ENCODE measurements at places on chromosomes 4 and X.

GRCh38 chr4:26083987-26084386 lies 170.0 kb downstream of the SMIM20 start:
- DNase-seq: peak; percentile 67

GRCh38 chr4:146490106-146490505 lies 31.6 kb downstream of the SLC10A7 start:
- DNase-seq: no peak

DNA sequence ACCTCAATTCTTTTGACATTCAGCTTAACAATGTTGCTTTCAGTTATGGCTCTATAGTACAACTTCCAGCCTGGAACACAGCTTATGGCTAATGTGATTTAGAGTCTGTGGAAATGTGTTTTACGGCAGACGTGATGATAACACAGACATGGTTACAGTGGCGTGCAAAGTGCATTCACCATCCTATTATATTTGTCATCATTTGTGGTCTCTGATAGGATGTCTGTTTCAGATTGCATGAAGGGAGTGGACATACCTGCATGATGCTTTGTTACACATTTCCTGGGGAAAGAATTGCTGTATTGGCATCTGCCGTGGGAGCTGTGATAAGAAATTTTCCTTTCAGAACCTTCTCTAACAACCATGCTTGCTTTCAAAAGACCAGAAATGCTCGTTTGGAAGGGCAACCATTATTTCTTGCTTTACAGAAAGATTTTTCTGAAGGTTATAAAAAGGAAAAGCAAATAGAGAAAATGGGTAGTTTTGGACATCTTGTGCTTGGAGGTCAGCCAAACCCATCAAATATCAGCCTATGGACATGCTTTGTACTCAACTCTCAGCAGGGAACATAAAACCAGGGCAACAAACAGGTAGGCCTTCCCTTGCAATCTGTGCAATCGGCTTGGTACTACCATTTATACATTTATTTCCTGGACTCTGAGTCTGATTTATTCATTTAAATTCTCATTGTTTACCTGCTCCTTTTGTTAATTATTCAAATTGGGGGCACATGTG lies 273.9 kb downstream of the TLL1 start:
- DNase-seq: no peak

GRCh38 chr4:174332741-174333493 lies 49.2 kb downstream of the CEP44 start:
- DNase-seq: no peak

DNA sequence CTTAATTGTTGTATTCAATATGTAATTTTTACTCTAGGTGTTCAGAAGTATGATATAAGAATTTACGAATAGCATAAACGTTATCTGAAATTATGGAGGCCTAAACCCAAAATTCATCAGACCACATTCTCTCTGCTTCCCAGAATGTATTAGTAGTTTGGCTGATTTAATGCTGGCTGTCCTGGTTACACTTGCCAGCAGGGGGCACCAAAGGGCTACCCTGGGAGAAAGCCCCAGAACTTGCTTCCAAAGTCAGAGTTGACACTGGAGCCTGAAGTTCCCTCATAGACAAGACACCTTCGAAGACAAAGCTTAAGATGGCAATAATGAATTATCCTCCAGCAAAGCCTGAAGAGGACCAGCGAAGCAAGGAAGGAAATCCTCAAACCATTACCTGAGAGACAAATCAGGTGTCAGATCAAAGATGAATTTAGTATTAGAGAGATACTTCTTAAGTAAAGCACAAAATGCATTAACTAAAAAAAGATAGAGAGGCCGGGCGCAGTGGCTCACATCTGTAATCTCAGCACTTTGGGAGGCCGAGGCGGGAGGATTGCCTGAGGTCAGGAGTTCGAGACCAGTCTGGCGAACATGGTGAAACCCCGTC lies 11.3 kb upstream of the ANOS1 start:
- DNase-seq: peak; percentile 25

DNA sequence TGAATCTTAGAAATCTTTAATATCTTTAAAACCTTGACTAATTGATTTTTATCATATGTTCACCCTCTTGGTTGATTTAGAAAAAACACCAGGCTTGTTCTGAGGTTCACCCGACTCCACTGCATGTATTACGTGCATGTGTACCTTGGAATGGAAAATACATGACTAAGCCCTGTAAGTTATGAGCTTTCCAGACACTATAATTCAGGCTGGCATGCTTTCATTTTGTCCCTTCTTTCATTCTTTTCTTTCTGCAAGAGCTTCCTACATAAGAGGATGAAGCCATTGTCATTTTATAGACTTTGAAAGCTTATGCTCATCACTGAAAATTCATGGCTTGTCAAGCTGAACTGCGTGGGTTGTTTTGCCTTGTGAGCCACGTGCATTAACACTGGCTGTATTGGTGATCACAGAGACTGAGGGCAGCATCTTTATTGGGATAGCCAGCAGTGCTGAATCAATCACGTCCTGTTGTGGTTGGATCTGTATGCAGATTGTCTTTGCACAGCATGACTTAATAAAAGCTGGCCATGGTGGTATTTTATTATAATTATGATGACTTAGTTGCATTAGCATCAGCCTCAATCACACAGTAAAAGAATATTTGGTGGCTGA lies 141.9 kb downstream of the SLIT2 start:
- no peak for DNase-seq

DNA sequence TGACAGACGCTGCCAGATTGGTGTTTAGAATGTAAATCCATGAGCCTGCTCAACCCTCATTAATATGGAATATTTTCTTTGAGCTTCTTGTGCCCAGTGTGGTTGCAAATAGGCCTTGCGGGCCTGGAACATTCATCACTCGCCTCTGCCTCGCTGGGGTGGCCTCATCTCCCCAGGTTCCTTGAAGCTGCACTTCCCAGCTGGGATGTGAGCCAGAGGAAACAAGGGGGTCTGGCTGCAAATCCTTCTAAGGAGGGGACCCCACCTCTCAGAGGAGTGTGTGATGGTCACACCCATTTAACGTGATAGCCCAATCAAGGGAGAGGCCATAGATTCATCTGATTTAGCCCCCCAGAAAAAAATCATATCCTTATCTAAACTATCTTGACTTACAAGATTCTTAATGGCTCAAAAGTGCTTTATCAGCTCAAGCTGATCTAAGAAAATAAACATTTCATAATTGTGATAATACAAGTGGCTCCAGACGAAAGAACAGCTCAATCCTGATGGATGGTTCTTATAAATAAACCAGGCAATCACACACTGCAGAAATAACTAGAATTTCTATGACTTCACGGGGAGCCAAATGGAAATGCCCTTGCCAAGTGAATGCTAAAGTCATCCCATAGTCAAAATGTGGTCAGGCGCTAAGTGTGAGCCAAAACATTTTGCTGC lies 189.9 kb downstream of the PTTG2 start:
- DNase-seq: no peak

GRCh38 chr4:92334716-92335350 lies 31.1 kb downstream of the GRID2 start:
- DNase-seq: no peak

- DNase-seq: no peak
These were observed 1.7 kb upstream of the USP53 start for GRCh38 chr4:119210775-119211174.

- DNase-seq: no peak
These were observed 107.8 kb downstream of the CCSER1 start for GRCh38 chr4:90234916-90235547.

GRCh38 chr4:164904336-164904735 lies 27.4 kb downstream of the APELA start:
- DNase-seq: no peak

GRCh38 chr4:156663663-156664062 lies 307.9 kb downstream of the PDGFC start:
- DNase-seq: no peak

GRCh38 chr4:70841951-70842350 lies 2.3 kb upstream of the GRSF1 start:
- no peak for DNase-seq

DNA sequence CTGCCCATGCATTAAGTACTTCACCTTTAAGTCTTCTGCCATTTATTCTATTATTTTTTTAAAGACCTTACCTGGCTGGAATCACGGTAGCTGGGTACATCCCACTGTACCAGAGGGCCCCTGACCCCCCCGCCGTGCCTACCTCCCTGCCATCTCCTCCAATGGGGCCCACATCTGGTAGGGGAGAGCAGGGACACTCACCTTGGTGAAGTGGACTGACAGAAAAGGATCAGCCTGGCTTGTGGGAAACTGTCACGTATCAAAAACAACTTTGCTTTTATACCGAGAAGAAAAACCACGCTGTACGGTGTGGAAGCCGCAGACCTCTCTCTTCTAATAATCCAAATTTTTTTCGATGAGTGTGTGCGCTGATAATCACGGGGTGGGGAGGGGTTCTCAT lies at the start of gene FOXP3:
TSS of gene FOXP3 (minus strand) at position 251 of the 400 bp plus-strand sequence. CDS start 6,205 bp downstream, outside the sequence.
- no peak for DNase-seq

DNA sequence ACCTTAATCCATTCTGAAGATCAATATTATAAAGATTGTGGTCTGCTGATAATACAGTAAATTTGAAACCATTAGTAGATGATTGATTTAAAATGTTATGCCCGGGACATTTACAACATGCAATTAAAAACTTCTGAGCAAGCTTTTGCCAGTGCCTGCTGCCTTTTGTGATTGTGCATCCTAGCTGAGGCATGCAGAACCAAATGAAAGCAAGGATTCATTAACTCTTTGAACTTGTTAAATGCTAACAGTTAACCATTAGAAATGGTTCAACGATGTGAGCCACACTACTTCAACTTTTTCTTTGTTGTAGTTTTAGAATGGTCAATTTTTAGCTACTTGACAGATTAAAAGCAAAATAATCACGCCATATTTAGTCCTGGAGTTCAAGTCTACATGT lies 51.1 kb downstream of the ZFP42 start:
- no peak for DNase-seq

GRCh38 chr4:146645921-146646320 lies 7.2 kb downstream of the POU4F2 start:
- no peak for DNase-seq

- DNase-seq: no peak
These were observed 24.7 kb upstream of the CENPVL3 start for GRCh38 chrX:51643377-51643776.

DNA sequence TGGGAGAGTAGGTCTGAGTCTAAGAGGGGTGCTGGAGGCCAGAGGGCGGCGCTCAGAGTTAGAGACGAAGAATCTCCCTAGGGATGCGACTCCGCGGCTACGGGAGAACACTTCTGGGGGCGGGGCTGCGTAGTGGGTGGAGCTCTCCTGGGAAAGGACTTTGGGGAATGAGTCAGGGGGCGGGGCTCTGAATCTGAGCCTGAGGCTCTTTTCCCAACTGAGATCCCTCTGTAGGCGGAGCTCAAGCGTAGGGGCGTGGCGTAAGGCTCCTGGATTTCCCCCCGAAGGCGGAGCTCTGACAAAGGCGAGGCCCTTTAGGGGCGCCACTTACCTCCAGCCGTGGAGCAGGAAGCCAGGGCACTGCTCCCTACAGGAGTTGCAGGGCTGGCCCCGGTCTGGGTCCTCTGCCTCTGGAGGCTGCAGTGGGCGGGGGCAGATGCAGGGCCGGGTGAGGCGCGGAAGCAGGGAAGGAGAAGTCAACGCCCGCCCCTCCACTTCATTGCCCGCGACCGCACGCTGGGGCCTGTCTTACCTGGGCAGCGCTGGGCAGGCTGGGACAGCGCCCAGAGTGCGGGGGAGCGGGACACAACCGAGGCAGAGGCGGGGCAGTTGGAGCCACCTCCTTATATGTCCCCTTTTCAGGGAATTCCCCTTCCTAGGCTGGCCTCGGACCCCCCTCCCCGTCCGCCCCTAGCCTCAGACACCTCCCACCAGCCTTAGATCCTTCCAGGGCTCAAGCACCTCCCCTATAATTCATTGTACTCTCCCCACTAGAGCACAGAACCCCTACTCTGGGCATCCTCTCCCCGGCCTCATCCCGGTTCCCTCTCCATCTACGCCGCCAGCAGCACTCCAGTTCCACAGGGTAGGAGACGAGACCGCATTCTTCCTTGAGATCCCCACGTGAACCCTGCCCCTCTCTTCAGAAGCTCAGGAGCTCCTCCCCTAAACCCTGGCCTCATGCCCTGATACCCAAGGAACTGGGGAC lies 1.6 kb downstream of the PRICKLE3 start:
- peak; percentile 48 for DNase-seq

DNA sequence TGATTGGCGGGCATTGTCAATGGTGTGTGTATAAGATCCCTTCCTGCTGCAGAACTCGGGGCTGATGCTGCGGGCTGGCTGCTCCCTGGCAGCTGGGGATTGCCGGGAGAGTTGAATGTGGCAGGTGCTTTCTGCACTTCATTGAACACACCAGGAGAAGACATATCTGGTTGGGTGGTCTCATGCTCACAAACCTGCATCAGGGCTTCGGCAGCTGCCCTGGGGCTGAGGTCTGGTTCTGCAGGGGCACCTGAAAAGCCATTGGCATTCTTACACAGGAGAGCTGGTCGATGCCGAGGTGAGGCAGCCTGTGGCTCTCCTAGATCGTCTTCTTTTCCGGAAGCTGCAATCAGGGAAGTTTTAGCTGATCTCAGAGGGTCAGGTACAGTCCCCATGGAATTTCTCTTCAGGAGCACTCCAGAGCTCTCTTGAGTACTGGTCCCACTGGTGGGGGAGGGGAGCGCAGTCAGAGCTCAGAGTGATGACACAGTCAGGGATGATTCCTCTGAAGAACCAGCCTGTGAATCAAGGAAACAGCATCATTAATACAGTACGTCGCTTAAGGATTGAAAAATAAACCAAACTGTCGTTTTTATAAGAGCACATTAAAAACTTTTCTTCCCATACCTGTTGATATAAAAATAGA lies 57.8 kb downstream of the GPRIN3 start:
- no peak for DNase-seq

- DNase-seq: no peak
These were observed 98.2 kb downstream of the USP46 start for GRCh38 chr4:52560844-52561280.

DNA sequence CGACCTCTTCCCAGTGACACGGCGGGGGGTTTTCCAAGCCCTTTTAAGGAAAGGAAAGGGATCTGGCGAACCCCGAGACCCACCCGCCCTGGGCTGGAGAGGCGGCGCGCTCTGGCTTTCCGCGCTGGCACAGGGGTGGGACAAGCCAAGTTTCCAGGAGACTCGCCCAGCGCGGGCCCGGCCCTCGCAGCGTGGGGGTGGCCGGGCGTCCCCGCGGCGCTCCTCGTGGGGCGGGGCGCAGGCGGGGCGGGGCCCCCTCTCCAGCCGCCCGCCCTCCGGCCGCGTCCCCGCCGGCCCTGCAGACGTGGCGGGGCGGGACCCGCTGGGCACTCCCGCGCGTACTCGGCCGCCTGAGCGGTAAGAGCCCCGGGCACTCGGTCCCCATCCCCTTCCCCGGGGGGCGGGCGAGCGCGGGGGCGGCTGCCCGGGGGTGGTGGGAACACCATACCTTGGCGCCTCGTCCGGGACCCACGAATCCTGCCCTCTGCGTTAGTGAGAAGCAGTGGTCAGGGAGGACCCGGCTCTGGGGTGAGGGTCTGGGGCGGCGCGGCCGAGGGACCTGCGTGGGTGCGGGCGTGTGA lies at the start of gene FAM114A1:
TSS of gene FAM114A1 (plus strand) at position 329 of the 581 bp plus-strand sequence. CDS start 10,273 bp downstream, outside the sequence.
- DNase-seq: peak; percentile 81

DNA sequence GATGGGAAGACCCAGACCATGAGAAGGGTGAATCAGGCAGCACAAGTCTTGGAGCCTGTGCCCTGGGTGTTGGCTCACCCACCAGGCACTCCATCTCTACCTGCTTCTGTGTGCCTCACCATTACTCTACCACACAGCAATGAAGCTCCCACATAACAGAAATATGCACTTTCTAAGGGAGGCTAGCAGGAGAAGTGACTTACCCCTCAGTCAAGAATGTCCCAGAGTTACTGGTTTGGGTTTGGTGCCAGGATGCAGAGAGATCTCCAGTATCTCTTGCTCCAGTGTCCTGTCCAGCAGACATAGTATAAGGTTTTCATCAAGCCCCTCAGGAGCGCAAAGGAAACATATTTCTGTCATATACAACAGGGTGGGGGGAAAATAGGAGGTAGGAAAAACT lies 11.3 kb upstream of the RAB40A start:
- DNase-seq: no peak

Measured in HTR-8/SVneo (cell line).